ENCODE measurements at places on chromosomes 6 and 20.

- peak; percentile 4 for DNase-seq
Measured at GRCh38 chr6:137707590-137708360, 159.3 kb upstream of the TNFAIP3 start.

DNA sequence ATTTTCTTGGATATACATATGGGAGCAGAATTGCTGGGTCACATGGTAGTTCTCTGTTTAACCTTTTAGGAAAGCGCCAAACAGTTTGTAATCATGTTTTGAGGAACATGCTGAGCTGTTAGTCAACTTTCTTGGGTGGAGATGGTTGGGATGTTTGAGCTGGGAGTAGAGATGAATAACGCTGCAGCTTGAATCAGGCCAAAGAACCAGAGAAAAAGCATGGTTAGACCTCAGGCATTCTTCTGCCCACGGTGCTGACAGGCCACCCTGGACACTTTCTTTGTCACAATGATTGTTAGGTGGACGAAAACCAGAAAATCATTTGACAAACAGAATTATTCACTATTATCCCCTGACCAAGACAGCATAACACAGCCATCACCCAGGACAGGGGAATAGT lies 66.8 kb downstream of the PRDM1 start:
- no peak for DNase-seq

DNA sequence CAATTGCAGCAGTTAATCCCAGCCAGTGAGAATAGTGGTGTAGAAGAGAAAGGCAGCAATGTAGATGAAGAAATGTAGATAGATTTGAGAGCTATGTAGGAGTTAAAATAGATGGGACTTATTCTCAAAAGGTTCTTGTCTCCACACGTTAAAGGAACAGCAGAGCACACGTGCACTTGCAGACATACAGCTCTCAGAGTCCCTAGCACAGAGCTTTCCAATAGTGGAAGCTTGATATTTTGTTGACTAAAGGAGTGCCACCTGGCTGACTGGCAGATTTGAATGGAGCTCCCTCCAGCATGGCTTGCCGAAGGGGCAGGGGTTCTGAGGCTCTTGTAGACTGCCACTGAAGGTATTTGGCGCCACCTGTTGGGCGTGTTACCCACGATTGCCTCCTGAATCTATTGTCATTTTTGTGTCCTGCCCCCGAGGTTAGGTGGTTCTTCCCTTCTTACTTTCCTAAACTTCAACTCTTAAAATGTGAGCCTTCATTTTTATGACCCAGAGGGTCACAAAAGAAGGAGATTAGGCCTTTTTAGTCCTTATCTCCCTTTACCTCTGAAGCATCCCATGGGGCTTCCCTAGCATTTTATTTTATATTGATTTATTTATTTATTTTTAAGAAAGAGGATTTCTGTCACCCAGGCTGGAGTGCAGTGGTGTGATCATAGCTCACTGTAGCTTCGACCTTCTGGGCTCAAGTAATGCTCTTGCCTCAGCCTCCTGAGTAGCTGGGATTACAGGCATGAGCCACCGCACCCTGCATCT lies 16.4 kb downstream of the BRD2 start:
- DNase-seq, result peak; percentile 90

- DNase-seq, result no peak
Measured at GRCh38 chr6:4258733-4259132, 123.4 kb upstream of the ECI2 start.
